Amniotic stem cell (primary cell): ENCODE measurements at places on chromosomes 5 and 9.

GRCh38 chr5:150490754-150491153, 17.2 kb upstream of the NDST1 start:
- no peak for DNase-seq

DNA sequence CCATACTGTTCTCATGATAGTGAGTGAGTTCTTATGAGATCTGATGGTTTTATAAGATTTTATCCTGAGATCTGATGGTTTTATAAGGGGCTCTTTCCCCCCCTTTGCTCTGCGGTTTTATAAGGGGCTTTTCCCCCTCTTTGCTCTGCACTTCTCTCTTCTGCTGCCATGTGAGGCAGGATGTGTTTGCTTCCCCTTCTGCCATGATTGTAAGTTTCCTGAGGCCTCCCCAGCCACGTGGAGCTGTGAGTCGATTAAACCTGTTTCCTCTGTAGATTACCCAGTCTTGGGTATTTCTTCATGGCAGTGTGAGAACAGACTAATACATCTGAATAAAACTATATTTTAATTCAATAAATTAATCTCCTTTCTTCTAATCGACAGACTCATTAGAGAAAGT, 64.9 kb upstream of the ZSWIM6 start:
- no peak for DNase-seq

DNA sequence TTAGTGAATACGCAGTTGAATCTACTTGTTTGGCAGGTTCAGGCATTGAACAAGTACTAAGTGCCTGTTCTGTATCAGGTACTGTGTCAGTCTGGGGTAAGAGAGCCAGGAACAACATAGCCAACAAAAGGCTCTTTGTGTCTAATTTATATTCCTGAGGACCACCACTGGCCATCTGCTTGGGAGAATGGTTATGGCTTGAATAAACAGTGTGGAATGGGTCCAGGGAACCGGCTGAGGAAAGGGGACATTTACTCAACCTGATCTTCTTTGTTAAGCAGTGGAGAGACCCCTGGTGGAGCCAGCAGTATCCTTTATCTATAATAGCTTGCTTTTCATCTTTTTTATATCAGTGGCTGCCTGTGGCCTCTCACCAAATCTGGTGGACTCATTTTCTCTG, 38.6 kb downstream of the EXOSC2 start:
- DNase-seq = no peak

- DNase-seq = peak; percentile 95
Measured at GRCh38 chr9:127244609-127245601, 19.7 kb upstream of the GARNL3 start.

- DNase-seq = no peak
Measured at GRCh38 chr5:171865471-171865870, 79.9 kb downstream of the SMIM23 start.

GRCh38 chr5:67287510-67288268, 91.1 kb upstream of the CD180 start:
- peak; percentile 57 for DNase-seq

DNA sequence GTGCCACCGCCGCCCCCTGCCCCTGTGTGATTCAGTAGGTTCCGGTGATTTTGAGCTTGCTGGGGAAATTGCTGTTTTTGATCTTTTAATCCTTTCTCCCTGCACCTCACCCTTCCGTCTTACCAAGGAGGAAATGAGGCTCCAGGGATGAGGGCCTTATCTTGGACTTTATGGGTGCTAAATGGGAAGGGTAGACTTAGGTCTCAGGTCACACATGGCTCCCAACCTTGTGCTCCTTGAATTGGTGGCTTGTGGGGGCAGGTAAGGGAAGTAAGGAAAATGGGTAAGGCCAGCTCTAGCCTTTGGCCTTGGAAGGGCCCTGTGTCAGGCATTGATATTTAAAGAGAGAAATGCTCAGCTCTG, 1.9 kb downstream of the ERGIC1 start:
- no peak for DNase-seq

DNA sequence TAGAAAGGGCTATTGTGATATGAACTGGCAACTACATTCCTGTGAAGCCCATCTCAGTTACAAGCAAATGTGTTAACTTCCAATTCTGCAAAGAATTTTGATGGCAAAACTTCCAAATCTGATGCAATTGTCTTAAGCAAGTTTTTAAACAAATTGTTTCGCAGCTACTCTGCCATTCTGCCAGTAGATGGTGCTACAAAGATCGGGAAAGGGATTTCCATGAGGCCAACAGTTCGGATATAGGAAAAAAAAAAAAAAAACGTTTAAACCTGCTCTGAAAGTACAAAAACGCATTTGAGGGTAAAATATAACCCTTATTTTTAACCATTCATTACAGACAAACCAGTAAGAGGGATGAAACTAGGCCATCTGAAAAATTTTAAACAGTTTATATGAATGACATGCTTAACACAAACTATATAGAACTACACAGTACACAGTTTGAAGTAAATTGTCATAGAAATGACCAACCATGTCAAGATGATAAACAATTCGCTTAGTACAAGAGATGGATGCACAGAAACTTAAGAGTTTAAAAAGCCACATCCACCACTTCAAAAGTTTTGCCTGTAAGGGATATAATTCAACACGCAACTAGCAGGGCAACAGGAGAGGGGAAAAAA, 2.2 kb downstream of the HNRNPA0 start:
- peak; percentile 44 for DNase-seq

DNA sequence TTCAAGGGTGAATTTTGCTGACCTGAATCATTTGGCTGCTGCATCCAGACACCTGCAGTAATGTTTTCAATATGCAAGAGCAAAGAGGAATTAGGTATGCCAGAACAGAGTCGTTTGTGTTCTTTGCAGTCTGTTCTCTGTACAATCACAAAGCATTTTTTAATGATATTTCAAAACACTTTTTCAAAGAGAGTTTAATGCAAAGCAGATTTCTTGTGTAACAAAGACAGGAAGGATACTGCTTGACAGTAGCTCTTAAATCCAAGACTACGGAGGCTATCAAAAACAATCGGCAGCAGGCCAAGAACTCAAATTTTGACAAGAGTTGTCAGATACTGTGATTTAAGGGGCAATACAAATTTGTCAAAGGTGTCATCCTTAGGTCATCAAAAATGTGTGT, 341.9 kb downstream of the GADD45G start:
- no peak for DNase-seq

GRCh38 chr5:81925009-81925408, 46.8 kb upstream of the ATG10 start:
- DNase-seq = no peak

DNA sequence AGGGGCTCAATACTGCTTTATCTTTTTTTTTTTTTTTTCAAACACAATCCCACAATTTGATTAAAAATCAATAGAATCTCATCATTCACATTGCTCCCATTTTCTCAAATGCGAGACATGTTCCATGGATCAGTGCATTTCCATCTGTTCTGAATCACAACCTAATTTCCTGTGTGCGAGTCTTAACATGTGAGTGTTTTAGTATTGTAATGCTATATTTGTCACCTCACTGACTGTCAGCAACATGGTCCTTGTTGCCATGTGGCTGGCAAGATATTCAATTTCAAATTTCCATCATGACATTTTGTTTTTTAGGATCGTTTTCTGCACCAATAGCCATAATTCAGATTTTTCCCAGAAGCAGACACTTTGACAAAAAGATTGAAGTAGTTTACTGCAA, 233.2 kb upstream of the PRDM9 start:
- no peak for DNase-seq

DNA sequence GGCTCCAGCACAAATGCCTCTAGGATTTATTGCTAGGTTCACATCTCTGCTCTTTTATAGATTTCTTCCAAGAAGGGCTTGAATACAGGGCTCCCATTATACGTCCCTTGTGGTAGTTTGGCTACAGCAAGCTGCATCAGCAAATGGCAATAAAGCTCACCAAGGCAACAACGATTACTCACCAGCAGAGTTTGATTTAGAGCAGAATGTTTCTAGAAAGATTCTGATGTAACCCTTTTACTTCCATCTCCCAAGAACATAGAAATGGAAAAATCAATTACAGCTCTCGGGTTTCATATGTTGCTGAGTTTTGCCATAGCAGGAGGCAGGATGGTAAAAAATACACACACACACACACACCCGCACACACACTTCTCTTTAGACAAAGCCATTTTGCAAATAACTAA, 124.2 kb upstream of the TNPO1 start:
- no peak for DNase-seq

DNA sequence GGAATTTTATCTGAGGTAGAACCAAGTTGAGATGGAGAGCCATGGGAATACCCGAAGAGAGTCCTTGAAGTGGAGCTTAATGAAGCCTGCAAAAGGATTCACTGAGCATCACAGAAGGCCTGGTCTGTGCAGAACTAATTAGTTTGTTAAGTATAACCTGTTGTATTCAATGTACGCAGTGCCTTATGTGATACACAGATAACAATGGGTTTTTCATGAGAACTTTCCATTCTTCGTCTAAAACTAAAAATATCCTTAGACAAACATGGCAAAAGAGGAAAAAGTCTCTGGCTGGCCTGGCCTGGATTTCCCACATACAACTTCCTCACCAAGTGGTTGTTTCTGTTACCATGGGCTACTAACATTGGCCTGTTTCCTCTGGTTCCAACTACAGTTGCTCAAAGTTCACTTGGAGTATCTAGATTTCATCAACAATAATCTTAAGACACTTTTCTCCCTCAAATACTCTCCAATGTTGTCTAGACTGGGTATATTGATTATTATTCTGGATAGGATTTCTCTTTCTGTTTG, 237.6 kb upstream of the ZNF462 start:
- no peak for DNase-seq

- DNase-seq = no peak
Measured at GRCh38 chr9:127844821-127845359, 9.6 kb downstream of the ENG start.

- DNase-seq = no peak
Measured at GRCh38 chr9:98260635-98261034, 5.2 kb upstream of the TBC1D2 start.

GRCh38 chr5:119304439-119305211, 51.2 kb upstream of the TNFAIP8 start:
- no peak for DNase-seq

DNA sequence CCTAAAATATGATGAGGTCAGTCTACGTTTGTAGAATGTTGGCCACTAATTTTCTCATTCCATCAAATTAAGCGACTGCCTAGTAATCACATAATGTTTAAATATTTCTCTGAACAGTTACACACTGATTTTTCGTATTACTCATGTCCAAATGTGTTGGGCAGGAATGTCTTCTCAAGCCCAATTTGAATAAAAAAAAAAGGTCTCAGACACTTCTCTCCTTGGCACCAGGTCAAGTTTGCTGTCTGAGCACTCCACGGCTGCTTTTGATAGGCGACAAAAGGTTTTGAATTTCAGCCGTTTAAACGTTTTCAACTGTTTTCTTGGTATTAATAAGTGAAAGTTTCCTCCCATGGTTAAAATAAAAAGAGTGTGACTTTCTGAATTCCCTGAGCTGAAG, 542.1 kb downstream of the IRX1 start:
- DNase-seq = no peak

DNA sequence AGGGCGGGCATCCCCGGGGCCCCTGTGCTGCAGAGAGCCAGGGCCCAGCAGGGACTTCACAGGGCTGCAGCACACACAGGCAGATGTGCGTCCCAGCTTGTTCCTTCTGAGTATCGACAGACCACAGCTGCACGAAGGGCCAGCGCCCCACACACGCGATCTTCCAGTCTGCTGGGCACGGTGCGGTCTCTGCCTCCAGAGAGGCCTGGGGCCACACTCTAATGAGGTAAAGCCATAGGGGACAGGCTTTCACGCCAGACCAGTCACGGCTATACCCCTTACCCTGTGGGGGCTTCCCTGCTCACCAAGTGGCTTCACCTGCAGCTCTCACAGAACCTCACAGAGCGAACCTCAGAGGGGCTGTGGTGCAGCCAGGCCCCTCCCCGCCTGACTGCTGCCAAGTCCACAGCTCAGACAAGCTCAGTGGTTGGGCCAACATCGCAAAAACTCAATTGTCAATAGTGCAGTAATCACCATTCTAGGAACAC, 82.2 kb downstream of the SHB start:
- no peak for DNase-seq

- DNase-seq = no peak
Measured at GRCh38 chr5:1357946-1358725, 13.2 kb upstream of the CLPTM1L start.

DNA sequence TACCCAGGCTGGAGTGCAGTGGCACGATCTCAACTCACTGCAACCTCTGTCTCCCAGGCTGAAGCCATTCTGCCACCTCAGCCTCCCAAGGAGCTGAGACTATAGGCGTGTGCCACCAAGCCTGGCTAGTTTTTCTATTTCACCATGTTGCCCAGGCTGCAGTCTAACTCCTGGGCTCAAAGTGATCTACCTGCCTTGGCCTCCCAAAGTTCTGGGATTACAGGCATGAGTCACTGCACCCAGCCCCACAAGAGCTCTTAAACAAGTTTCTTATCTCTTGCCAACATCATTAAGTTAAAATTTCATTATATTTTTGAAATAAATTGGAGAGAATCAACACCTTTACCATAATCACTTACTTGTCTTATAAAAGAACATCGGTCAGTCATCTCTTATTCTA, 280.3 kb downstream of the ARHGEF28 start:
- no peak for DNase-seq

- DNase-seq = no peak
Measured at GRCh38 chr5:72436796-72437471, 70.3 kb downstream of the ZNF366 start.

DNA sequence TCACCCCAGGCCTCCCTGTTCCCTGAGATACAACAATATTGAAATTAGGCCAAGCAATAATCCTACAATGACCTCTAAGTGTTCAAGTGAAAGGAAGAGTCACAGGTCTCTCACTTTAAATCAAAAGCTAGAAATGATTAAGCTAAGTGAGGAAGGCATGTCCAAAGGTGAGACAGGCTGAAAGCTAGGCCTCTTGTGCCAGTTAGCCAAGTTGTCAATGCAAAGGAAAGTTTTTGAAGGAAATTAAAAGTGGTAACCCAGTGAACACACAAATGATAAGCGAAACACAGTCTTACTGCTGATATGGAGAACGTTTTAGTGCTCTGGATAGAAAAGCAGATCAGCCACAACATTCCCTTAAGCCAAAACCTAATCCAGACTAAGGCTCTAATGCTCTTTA, 39.8 kb downstream of the PTAR1 start:
- DNase-seq = no peak

DNA sequence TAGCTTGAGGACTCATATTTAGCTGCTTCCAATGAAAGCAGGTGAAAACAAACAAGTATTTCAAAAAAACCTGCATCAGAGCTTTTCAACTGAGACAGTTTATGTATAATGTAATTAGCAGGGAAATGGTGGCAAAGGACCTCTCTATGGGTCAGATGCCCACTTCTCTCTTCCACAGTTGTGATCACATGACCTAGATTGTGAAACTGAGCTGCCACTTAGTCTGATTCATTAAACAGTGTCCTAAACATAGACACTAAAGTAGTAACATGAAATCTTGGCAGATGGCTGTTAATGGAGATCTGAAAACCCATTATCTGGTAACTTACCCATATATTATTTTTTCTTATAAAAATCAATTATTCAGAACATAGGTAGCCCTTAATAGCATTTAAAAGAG, 663.6 kb upstream of the RIOK2 start:
- no peak for DNase-seq
